ENCODE measurements at places on chromosomes 6 and 20.

- DNase-seq, result no peak
Measured at GRCh38 chr6:122726649-122727048, 52.9 kb upstream of the FABP7 start.

DNA sequence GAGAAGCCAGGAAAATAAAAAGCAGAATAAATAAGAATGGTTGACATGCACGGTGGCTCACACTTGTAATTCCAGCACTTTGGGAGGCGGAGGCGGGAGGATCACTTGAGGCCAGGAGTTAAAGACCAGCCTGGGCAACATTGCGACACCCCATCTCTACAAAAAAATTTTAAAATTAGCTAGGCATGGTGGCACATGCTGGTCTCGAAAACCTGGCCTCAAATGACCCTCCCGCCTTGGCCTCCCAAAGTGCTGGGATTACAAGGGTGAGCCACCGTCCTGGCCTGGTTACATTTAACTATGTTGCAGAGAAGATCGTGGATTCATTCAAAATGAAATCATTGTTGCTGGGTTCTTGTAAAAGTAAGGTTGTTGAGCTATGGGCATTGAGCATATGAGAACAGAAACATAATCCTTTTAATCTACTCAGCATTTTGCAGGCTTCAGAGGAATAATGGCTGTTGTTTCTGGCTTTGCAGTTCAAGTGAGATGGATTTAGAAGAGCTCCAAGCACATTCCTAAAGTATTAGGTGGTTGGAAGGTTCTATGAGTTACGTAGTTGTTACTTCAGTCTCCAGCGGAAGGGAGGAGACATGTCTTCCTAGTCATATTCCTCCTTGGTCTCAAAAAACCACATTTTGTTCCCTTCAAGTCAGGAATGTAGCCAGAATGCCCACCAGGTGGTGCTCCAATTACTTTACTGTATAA is 45.6 kb upstream of the RAB23 start:
- DNase-seq, result peak; percentile 15

DNA sequence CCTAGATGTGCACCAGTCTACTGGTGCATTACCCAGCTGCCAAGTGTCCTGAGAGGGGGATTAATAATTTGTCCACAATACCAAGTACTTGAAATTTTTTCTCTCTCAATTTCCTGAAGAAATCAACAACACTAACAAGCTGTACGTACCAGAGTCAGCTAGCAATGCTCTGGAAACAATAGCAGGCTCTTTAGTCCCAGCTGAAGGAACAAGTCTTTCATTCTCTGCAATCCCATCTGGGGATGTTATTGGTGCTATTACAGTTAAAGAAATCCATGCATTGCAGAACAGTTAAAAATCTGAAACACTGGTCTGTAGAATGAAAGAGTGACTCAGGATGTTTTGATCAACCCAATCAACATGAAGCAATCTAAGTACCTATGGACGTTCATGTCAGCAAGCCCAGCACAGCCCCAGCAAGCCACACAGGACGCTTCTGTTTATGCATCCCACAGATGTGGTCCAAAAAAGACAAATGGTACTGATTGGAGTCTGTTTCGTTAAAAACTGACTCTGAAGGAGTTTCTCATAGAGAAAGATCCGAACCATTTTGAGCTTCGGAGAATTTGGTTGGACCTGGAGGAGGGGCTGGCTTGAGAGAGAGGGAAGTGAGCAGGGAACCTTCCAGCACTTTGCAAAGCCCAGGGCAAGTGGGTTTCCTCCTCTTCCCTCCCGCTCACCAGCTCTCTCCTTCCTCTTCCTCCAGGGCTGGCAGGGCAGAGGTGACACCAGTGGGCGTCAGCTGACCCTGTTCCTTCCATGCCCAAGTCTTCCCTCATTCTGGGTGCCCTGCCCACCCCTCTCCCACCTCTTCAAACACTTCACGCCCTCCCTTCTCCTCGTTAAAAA is 11.9 kb downstream of the PRR18 start:
- no peak for DNase-seq

GRCh38 chr6:32402812-32403211 is 4.2 kb downstream of the BTNL2 start:
- DNase-seq, result no peak

- DNase-seq, result no peak
Measured at GRCh38 chr6:13328875-13329183, 492 bp upstream of the TBC1D7 start.

GRCh38 chr6:14254505-14254904 is 136.9 kb downstream of the CD83 start:
- no peak for DNase-seq

- no peak for DNase-seq
Measured at GRCh38 chr20:38893056-38893564, 33.1 kb upstream of the FAM83D start.

- DNase-seq, result no peak
Measured at GRCh38 chr6:109447878-109448555, 7.5 kb downstream of the SMPD2 start.
